Neural crest cell (in vitro differentiated cells): ENCODE measurements at places on chromosomes 2 and 18. TPM values are rescaled to one million over a fixed set of nuclear protein-coding genes. Genes with fewer than 3 reads are reported as not detected.

Gene RNF152
- 7.5 and 8.4 TPM in 2 replicates for total RNA-seq

DNA sequence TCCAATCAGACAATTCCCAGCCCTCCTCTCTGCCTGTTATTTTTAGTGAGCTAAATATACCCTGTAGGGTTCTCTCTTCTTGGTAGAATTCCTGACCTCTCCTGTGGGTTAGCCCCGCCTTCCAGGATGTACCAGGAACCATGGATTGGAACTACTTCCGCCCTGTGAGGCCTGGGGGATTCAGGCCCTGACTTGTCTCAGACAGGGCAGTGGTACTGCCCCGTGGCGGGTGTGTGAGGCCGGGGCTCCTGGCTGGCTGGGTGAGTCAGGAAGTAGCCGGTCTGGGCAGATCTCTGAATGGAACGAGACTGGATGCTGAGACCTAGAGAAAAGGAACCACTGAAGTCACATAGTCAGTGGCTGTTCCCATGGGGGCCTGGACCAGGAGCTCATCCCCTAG, 50.5 kb downstream of the DYSF start:
- DNase-seq, result no peak

Gene C2orf74
- 9.0 and 10.0 TPM in 2 replicates for total RNA-seq

DNA sequence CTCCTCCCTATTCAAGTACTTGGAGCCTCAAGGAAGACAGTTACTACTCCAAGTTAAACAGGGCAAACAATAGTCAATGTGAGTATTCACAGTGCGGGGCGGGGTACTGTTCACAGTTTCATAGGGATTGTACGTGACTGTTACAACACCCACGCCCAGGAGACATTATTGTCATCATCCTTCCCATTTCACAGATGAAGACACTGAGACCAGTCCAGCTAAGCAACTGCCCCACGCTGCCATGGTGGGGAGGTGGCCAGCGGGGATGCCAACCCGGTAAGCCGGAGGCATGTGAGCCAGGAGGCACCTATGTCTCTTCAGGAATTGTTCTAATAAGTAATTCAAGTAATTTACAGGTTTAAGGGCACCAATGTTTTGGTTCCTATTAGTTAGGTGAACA, 982 bp downstream of the HJURP start:
- no peak for DNase-seq

Gene PAX3
- 52.1 and 52.2 TPM in 2 replicates for total RNA-seq

DNA sequence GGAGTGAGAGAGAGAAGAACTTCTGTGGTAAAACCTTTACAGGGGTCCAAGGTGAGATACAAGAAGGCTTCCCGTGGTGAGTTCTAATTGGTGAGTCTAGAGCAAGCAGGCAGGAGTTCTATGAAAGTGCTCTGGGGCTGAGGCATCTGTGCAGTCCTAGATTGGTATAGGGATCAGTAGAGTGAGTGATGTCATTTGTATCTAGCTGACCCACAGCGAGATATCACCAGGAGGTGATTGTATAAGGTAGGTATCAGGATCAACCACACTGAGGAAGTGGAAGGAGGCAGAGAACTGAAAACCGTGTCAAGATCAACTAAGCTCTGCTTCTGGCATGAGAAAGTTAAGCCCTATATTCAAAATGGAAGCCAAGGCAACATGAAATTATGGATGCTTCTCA, 1648.9 kb upstream of the TMEFF2 start:
- DNase-seq, result no peak

GRCh38 chr18:59265246-59265973, 7.8 kb downstream of the RAX start:
- DNase-seq, result no peak

- no peak for DNase-seq
Observed at GRCh38 chr2:166013878-166014277, 60.3 kb upstream of the TTC21B start.

Gene ERFE
- 2.6 and 2.8 TPM in 2 replicates for total RNA-seq

Gene FOXI3
- 0.12 TPM in 1 of 2 replicates, not detected in the other for total RNA-seq

Gene FAP
- 0.50 TPM in 1 of 2 replicates, not detected in the other for total RNA-seq

Gene RAB6C
- 0.16 TPM in 1 of 2 replicates, not detected in the other for total RNA-seq

Gene LOXL3
- total RNA-seq, result 28.3 and 30.2 TPM in 2 replicates

Gene CD8B2
- not detected in 2 replicates for total RNA-seq

DNA sequence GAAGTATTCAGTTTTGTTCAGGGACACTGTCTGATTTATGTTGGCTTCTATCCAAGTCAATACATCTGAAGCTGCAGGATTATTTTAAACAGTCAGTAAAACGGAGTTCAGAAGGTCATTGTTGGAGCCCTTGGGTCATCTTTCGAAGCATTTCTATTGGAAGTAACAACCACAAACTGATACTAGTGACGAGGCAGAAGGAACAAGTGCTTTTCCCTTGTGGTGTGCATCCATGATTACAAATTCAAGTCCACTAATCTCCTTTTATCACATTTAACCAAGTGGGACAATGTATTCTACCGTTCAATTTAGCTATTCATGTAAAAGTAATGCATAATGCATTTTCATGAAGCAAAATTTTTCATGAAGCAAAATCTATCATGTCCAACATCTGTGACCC, 76.9 kb downstream of the CD226 start:
- DNase-seq, result no peak

DNA sequence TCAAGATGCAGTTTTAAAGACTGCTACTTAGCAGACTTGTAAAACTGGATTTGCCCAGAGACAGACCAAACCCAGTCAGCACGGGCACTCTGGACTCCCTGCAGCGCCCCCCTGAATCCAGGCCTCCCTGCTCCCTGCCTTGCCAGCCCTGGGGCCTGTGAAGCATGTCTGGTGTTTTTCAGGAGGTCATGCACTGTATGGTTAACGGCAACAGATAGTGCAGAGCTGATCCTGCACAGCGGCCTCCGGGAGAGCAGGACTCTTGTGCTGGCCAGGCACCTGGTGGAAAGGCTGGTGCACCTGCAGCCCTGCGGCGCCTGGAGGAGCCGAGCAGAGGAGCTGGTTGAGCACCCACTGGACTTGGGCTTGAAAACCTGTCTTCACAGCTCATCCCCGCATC, 30.4 kb downstream of the HDAC4 start:
- DNase-seq, result no peak

- no peak for DNase-seq
Observed at GRCh38 chr2:75284345-75284744, 85.0 kb upstream of the TACR1 start.

Gene MGAT5
- 34.2 and 36.8 TPM in 2 replicates for total RNA-seq

DNA sequence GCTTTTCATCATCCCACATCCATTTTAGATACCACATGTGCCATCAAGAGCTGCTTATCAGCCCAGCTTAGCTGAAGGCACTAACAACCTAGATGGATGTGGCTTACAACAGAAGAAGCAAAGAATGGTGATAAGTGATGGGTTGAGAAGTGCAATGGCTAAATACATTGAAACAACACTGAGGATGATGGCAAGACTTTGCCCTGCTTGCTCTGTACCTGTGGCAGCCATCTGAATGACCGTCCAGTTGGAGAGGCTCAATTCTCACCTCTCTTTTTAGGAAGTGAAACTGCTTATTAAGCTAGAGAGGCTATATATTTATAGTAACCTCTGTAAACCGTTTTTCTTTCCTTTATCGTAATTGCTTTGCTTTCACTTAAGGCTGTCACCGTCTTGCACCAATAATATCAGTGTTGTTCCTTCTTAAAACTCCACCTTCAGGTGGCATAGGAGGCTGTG, 5.7 kb downstream of the GPATCH11 start:
- no peak for DNase-seq
